Vagina (tissue), 2 donors: ENCODE measurements at places on chromosomes 1 and 21.

DNA sequence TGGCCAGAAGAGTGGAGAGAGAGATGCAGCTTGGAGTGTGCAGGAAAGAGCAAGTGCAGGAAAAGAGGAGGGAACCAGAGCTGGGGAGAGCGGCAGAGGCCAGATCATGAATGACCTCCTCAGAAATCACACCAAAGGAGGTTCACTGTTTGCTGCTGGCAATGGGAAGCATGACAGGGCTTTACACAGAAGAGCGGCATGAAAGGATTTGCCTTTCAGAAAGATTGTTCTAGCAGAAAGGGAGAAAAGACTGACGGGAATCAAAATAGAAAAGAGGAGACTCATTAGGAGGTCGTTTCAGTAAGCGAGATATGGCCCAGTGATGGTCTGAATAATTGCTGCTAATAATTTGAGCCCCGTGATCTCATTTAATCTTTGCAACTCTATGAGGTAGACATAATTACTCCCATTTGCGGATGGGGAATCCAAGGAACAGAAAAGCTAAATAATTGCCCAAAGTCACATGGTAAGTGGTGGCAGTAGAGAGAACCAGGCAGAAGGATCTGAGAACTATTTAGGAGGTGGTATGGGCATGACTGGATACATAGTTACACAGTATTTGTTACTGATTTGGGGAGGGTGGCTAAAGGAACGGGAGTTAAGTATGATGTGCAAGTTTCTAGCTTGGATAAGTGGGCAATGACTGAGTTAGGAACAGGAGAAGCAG, 12.5 kb upstream of the HNRNPR start:
- DNase-seq: no peak

DNA sequence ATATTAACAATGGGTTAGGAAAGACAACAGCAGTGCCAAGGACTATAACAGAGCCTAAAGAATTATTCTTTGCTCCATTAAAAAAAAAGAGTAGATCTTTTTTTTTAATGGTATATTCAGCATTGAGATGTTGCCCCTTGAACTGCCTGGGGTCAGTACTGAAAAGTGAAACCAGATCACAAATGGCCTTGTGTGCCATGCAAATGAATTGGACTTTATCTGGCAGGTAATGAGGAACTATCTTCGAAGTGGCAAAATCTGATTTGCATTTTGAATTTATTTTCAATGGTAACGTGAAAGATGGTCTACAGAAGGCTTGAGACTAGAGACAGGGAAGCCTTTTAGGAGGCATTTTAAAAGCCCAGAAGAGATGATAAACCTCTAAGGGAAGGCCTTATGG, 21.4 kb upstream of the PKN2 start:
- DNase-seq: no peak

GRCh38 chr1:156430866-156431265, 61.9 kb downstream of the RHBG start:
- no peak for DNase-seq

GRCh38 chr1:42784946-42785693, at the start of gene TMEM269:
Gene TMEM269, plus strand, starts transcription at chr1:42784991. Its CDS starts 4,903 bp downstream, at chr1:42789894.
- DNase-seq: no peak

DNA sequence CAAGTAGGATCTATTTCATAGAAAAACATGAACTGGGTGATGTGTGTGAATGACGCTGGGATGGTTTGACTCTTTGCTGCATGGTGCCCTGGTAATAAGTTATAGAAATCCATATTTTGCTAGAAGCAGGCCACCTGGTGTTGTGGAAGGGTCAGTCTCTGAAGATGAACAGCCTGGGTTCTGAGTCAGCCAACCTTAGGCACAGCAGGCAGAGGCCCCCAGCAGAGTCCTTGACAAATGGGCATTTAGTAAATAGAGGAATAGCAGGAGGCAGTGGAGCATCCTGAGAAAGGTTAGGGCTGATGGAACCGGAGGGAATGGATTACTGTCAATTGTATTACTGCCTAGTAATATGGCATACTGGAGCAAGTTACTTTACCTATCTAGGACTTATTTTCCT, 20.9 kb downstream of the FGGY start:
- no peak for DNase-seq

DNA sequence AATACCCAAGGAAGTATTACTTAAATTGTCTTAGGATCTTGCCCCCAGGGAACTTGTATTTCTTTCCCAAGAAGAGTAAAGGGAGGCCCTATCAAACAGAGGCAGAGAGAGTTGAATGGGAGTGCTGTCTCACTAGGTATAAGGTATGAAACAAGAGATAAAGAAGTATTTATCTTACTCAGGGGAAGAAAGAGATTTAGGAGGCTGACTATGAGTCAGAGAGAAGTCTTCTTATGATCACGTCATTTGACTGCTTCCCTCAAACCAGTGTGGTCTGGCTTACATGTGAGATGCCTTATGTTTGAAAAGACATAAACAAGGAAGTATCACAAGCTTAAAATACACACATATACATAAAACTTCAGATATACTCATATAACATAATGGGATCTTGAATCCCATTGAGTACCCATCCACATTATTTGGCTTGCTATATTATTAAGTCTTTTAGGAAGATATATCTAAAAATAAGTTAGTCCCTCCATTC, 29.6 kb downstream of the DUSP10 start:
- no peak for DNase-seq

DNA sequence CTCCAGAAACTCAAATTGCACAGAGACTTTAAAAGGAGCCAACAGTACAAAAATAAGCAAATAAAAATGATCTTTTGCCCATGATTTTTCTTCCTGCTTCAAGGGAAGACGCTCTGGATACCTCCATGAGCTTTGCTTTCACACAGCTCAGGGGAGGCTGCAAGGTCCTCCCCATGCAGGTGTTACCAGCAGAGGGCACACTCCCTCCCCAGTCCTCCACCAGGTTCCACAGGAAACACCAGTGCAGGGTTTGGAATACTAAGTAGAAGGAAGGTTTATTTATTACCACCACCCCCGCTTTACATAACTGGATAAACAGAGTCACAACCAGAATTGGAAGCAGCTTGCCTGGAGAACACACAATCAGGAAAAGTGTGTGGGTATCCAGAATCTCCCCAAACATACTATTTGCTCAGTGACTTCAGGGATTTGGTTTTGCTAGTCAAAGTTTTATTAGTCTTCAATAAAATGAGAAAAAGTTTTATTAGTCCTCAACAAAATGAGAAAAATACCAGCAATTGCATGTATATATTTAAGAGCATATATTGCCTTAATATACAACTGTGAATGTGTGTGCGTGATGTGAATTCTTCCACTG, 37.3 kb downstream of the HSD3B1 start:
- no peak for DNase-seq

DNA sequence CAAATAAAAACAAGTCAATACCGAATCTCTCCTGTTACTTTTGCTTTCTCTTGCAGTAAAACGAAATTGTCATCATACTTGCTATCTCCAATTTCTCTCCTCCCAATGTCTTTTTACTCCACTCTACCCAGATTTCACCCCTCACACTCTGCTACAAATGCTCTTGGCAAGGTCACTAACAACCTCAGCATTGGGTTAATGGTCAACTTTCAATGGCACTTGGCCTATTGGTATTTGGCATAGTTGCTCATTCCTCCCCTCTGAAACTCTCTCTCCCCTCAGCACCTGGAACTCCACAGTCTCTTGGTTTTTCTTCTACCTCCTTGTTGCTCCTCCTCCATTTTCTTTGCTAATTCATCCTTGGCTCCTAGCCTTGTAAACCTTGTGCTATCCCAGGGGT, 367.3 kb downstream of the PTPRU start:
- DNase-seq: no peak
